ENCODE measurements at places on chromosomes 1 and 21. TPM values are rescaled to one million over a fixed set of nuclear protein-coding genes. Genes with fewer than 3 reads are reported as not detected.

DNA sequence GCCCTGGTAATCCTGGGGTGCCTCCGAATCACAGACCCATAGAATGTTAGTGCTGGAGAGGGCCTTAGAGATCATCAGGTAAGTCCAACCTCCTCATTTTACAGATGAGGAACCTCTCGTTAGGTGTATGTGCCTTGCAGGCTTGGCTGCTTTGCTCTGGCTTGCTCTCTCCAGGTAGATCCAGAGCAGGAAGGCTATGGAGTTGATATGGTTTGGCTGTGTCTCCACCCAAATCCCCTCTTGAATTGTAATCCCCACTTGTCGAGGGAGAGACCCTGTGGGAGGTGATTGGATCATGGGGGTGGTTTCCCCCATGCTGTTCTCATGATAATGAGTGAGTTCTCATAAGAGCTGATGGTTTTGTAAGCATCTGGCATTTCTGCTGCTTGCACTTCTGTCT, 186.0 kb upstream of the PLXNA2 start:
- DNase-seq: no peak

GRCh38 chr1:14663773-14664172, 65.3 kb downstream of the KAZN start:
- no peak for DNase-seq

DNA sequence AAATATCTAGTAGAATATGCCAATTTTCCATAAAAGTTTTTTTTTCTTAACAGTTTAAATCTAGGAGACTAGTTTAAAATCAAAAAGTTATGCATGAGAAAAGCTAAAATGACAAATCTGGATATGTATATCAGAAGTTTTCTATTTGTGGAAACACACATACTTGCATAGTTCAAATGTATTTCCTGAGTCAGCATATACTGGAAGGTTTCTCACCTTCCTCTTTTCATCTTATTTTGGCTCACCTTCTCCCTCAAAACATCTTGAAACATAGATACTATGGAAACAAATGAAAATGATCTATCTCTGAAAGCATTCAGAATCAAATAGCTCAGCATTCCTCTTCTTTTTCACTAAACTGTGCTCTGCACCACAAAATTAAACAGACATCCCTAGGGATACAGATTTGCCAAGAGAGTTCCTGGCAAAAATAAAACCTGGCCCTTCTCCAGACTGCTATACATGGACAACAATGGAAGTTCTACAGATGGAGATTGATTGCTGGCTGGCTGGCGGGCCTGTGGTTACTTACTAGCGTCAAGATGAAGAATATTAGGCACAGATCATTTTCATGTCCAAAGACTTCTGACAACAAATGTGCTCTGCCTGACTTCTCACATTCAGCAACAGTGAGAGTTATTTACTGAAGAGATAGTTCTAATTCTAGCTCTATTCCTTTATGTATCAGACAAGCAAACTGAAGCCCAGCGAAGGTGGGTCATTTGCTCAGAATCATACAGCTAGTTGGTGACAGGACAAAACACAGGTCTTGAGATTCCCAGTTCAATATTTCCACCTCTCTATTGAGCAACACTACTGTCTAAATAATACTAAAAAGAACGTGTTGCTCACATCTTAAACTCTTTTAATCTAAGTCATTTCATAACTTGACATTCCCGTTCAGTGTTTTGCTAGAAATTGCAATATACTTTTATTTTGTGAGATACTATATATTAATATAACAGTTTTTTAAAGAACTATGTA, 26.6 kb downstream of the DIPK1A start:
- DNase-seq: no peak

The NFIA gene
- 17.2 TPM for total RNA-seq

DNA sequence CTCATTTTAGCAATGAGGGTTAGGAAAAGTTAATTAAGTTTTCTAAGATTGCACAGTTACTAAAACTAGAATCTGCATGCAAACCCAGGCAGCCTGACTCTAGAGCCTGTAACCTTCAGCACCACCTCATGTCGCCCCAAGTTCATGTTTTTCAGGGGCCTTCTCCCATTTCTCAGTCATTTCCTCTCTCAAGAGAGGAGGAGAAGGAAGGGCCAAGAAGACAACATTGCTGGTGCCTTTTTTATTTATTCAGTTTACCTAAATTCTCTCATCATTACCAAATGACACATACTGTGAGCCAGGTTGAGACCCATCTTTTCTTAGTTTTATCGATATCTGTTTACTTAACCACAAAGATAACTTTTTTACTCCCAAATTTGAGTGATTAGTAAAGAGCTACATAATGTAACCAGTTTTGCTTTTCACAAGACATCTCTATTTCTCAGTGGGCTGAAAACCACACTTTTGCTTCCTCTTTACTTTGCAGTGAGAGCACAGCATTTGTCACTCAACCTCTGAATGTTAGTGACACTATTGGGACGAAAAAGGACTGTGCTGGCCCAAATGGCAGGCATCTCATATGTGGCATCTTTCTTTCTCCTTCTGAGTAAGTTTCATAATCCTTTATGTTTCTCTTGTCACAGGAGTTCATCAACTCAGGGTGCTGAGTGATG, at the start of gene CD101:
CD101 (plus strand) TSS at position 507 of the 674 bp plus-strand sequence; CDS start at position 565, 58 bp downstream.
- DNase-seq: no peak

DNA sequence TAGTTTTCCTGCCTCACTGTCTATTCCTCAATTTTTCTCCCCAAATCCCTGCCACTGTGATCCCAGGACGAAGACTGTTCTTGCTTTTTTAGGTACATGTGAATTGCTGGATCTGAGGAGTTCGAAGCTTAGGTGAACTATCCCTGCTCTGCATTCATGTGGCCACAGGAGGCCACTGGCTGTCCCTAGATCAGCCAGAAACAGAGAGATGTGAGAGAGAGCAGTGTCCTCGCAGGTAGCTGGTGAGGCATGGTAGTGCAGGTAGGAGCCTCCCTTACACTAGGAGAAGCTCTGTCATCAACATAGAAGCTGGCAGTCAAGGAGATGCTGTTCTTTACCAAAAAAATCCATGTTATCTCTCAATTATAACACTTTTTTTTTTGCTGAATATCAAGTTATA, 71.5 kb downstream of the USP24 start:
- DNase-seq: peak; percentile 35

The TUFT1 gene
- total RNA-seq: 12.3 TPM

- no peak for DNase-seq
These were observed 121.9 kb upstream of the BMP8A start for GRCh38 chr1:39369565-39369964.

The RGS18 gene
- not detected for total RNA-seq

The RHBG gene
- 5.7 TPM for total RNA-seq

DNA sequence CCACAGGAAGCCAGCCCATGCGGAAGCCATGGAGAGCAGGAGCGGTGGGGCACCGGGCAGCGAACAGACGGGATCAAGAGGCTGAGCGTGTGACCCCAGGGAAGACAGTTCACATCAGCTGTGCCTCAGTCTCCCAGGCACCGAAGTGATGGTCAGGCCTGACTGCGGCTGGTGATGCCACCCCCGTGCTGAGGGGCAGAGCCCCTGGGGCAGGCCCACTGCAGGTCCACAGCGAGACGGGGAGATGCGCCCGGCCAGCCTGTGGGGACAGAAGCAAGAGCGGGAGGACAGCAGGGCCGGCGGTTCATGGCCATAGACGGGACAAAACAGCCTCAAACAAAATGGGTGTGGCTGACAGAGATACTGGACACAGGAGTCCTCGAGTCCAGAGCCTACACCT, 93.8 kb downstream of the RIPK4 start:
- no peak for DNase-seq

GRCh38 chr1:100834777-100835660, 59.6 kb downstream of the EXTL2 start:
- DNase-seq: peak; percentile 29

DNA sequence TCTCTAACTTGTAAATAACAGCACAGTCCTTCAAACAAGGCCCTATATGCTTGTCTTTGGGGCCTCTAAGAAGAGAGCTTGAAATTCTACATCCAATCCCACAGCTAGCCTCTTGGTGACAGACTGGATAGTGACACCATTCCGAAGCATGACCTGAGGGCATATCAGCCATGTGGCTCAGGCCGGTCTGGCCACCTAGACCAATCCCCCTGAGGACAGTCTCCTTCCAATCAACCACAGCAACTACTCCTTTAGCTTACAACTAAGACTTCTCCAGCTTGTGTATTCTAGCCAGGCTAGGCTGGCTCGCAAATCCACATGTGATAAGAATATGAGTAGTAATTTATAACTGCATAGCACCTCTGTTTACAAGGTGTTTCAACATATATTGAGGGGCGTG, 14.0 kb downstream of the BCAR3 start:
- DNase-seq: no peak

GRCh38 chr1:153612755-153613331, at the start of gene S100A16:
TSS of gene S100A16 (minus strand) at chr1:153613137. CDS start at chr1:153608151, 4,986 bp downstream.
- DNase-seq: peak; percentile 56

The LCE1C gene
- not detected for total RNA-seq

The RHCE gene
- 0.64 TPM for total RNA-seq

The HCRTR1 gene
- total RNA-seq: not detected

The SLAMF9 gene
- not detected for total RNA-seq

GRCh38 chr1:119347858-119348257, 20.7 kb upstream of the HAO2 start:
- DNase-seq: no peak

DNA sequence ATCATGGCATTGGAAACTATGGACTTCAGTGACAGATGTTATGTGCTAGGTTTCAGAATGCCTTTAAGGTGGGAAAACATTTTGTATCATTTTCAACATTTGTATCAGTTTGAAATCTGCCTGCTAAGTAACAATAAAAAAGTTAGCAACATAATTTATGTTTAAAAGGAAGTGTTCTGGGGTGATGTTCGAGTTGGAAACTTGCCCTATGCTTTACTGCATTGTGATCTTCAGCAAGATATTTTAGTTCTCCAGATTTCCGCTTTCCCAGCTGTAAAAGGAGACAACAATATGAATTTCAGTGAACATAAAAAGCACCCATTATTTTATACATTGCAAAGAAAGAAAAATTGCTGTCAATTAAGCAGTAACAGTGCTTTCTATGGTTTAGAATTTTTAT, 187.4 kb downstream of the DISC1 start:
- no peak for DNase-seq

GRCh38 chr1:22018583-22019559, 17.4 kb downstream of the CELA3A start:
- no peak for DNase-seq

The OR2T8 gene
- not detected for total RNA-seq

GRCh38 chr1:10789047-10789791, 7.2 kb downstream of the CASZ1 start:
- no peak for DNase-seq

- DNase-seq: no peak
These were observed 18.6 kb upstream of the HSPG2 start for GRCh38 chr1:21955501-21956281.

- DNase-seq: no peak
These were observed 157.6 kb upstream of the IVNS1ABP start for GRCh38 chr1:185474440-185475149.

The CR1L gene
- 0.15 TPM for total RNA-seq

- no peak for DNase-seq
These were observed 1.6 kb upstream of the STK40 start for GRCh38 chr1:36387141-36387949.

The OR10Z1 gene
- total RNA-seq: not detected

DNA sequence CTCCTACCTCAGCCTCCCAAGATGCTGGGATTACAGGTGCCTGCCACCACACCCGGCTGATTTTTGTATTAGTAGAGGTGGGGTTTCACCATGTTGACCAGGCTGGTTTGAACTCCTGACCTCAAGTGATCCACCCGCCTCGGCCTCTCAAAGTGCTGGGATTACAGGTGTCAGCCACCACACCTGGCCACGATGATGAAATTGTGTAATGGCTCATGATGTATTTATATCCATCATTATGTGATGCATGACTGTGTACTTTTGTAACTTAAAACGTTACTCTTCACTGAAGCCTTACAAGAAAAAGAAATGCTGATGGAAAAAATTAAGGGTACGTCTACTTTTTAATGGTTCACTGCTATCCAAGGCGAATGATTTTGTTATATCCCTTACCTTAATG, 7.5 kb downstream of the TARDBP start:
- DNase-seq: no peak

DNA sequence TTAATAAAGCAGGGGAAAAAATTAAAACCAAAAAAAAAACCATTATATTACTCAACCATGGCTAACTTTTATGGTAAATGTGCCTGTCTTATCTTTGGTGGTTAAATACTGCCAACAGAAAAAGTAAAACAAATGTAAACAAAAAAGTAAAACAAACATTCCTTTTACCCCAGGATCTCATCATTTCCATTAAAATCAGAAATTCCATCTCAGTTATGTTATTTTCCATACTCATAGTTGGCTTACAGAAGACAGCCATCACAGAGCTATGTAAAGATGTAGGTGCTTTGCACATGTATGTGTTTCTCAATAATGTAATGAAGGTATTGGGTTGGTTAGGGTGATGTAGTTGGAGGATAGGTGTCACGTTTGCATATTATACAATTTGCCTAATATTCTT, 185.0 kb downstream of the KCNK2 start:
- no peak for DNase-seq

GRCh38 chr1:41868241-41868998, 50.3 kb downstream of the HIVEP3 start:
- DNase-seq: no peak

- DNase-seq: no peak
These were observed 420.1 kb downstream of the DPYD start for GRCh38 chr1:97500760-97501159.

DNA sequence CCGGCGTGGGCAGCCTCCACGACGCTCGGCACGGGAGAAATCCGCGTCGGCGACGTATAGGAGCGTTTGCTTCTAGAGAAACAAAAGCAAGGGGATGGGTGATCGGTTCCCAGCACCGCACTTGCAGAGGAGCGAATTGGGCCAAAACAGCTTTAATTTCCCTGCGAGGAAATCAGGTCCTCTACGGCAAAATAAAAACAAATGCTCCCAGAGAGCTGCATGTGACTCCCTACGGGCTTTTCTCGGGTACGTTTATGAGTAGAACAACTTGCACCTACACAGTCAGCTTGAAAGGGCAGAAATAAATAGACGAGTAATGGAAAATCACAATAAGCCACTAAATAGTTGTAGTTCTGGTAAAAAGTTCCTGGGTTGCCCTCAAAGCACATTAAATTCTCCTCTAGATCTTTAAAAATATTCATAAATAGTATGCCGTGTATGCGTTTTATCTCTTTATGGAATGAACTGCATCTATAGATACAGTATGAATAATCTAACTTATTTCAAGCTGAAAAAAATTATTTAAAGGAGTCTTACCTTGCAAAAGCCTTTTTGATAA, 1.2 kb downstream of the NHLH2 start:
- DNase-seq: no peak

- no peak for DNase-seq
These were observed 15.9 kb upstream of the S1PR1 start for GRCh38 chr1:101220906-101221305.

- DNase-seq: no peak
These were observed 17.5 kb downstream of the NCF2 start for GRCh38 chr1:183572721-183573120.

GRCh38 chr21:43353282-43354025, 73.5 kb downstream of the SIK1 start:
- DNase-seq: no peak

The ATAD3A gene
- total RNA-seq: 92.3 TPM

GRCh38 chr1:2543543-2544092, 12.6 kb upstream of the TNFRSF14 start:
- DNase-seq: no peak

All from HCT116 (cell line).